ENCODE measurements at places on chromosomes 1 and 21.

- no peak for DNase-seq
Observed at GRCh38 chr1:70485624-70486023, 74.6 kb downstream of the CTH start.

DNA sequence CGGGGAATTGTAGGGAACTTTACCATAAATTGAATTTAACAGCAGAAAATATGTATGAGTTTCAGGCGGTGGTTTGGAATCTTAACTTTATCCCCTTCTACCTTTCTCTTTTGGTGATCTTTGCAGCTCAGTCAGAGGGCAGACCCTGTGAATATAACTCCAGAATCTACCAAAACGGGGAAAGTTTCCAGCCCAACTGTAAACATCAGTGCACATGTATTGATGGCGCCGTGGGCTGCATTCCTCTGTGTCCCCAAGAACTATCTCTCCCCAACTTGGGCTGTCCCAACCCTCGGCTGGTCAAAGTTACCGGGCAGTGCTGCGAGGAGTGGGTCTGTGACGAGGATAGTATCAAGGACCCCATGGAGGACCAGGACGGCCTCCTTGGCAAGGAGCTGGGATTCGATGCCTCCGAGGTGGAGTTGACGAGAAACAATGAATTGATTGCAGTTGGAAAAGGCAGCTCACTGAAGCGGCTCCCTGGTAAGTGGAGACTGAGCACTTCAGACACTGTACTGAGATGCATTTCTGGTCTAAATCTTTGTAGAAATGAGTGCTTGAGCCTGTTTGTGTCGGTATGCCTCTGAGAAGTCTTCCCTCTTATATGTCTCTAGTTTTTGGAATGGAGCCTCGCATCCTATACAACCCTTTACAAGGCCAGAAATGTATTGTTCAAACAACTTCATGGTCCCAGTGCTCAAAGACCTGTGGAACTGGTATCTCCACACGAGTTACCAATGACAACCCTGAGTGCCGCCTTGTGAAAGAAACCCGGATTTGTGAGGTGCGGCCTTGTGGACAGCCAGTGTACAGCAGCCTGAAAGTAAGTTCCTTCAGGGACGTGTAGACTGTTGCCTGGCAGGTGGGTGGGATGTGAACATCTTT, 1.5 kb downstream of the CCN1 start:
- no peak for DNase-seq

DNA sequence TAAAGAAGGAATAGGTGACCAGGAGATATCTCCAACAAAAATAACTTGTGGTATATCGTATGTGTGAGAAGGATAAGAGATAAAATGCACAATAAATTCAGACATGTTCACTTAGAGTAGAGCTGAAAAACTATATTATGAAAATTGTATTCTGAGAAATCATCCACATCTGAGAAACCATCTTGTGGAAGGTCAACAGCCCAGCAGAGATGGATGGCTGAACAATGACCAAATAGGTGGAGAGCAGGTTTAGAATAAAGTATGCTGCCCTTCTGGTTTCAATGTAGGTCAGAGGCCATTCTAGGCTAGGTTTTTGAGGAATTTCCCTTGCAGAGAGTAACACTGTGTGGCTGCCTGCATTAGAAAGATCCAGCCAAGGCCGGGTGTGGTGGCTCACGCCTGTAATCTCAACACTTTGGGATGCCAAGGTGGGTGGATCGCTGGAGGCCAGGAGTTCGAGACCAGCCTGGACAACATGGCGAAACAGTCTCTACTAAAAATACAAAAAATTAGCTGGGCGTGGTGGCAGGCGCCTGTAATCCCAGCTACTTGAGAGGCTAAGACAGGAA, 8.8 kb upstream of the UAP1 start:
- no peak for DNase-seq

DNA sequence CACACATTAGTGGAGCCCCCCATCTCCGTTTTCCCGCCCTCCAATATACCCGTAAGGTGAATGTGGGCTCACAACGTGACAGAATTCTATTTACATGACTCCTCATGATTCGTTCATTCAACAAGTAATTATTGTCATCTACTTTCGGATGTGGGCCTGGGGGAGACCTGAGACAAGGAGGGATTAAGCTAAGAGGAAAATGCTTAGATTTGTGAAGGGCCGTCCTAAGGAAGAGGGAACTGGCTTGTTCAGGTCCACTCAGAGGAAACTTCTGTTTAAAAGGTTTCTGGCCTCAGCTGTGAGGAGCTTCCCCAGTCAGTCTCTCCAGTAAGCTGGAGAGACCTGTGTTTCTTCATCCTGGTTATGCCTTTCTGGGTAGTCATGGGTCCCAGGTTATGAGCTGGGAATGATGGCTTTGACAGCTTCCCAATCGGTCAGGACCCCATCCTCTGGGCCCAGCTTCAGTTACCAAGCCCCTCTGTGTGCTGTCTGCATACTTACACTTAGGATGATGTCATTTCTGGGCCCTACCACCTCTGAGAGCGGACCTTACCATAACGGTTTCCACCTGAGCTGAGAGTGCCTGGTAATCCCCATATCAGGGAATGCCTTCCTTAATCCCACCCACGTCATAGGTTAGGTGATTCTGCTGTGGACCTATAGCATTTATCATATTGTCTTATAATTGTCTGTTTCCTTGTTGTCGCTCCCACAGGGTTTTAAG, 687 bp upstream of the ERI3 start:
- peak; percentile 14 for DNase-seq
